ENCODE measurements at places on chromosomes 2 and 18.

DNA sequence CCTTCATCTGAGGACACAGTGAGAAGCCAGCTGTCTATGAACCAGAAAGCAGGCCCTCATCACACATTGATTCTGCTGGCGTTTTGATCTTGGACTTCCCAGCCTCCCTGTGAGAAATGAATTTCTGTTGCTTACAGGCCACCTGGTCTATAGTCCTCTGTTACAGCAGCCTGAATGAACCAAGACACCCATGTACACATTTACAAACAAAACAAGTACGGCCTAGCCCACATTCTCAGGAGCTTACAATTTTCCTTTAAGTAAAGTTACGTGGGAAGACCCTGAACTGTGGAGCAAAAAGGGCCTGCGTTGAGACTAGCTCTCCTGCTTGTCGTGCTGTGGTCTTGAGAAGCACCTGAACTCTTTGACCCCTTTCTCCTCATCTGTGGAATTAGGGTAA, 12.0 kb upstream of the SLC20A1 start:
- DNase-seq = no peak
- no peak overlapping the region for H3K27ac ChIP-seq
- H3K4me3 ChIP-seq = no peak overlapping the region
- H3K27me3 ChIP-seq = no peaks in the 10 kb centered on the region
- H3K36me3 ChIP-seq = no peaks in the 10 kb centered on the region
- no peaks in the 10 kb centered on the region for H3K4me1 ChIP-seq

DNA sequence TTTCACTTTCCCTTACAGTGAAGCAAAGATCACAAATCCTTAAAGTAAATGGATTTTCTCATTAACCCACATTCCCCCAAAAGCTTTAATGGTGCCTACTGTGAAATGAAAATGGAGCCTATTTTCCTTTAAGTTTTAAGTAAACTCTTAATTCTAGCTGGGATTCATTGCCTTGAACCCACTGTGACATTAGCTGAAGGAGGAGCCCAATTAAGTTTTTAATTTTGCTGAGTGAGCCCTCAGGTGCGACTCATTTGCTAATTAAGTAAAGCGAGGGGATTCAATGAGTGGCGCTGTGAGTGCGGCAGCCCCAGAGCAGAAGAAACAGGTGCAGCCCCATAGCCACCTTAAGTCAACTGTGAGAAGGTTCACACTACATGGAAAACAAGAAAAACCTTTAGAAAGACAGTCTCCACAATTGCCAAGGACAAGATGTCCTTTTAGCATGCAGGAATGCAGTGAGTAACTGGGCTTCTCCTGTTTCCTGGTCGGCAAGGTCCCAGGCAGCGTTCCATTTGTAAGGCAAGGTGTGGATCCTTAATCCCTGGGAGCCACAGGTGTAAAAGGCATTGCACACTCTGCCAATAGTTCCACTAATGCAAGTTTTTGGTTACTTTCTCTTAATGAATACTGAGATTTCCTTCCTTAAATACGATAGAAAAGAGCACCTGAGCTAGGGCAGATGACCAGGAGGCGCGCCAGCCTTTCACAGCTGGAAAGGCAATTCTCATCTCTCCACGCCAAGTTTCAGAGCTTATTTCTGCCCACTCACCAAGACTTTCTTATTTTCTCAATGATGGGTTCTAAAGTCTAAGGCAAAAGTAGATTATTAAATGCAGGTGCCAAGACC, 87.7 kb downstream of the TMEM18 start:
- H3K4me3 ChIP-seq = no peak overlapping the region
- H3K4me1 ChIP-seq = peaks cover 18% of the 10 kb centered on the region
- no peaks in the 10 kb centered on the region for H3K36me3 ChIP-seq
- no peak for DNase-seq

- no peak overlapping the region for H3K27ac ChIP-seq
- DNase-seq = no peak
- H3K36me3 ChIP-seq = no peaks in the 10 kb centered on the region
- no peak overlapping the region for H3K4me3 ChIP-seq
These were observed 7.6 kb upstream of the TRIB2 start for GRCh38 chr2:12709207-12709522.

- H3K27ac ChIP-seq = no peak overlapping the region
- no peak overlapping the region for H3K4me3 ChIP-seq
- H3K4me1 ChIP-seq = no peaks in the 10 kb centered on the region
These were observed 45.6 kb upstream of the GPR75 start for GRCh38 chr2:53905396-53905795.

GRCh38 chr2:30233271-30234009, 2.1 kb downstream of the LBH start:
- H3K27ac ChIP-seq = no peak overlapping the region
- peaks cover 5% of the 10 kb centered on the region for H3K27me3 ChIP-seq
- H3K36me3 ChIP-seq = peaks cover 10% of the 10 kb centered on the region
- H3K4me3 ChIP-seq = peak overlapping the region; percentile 54
